ENCODE measurements at places on chromosomes 13 and 19.

GRCh38 chr19:15124572-15125231 lies 17.5 kb downstream of the SYDE1 start:
- peak; percentile 76 for DNase-seq

DNA sequence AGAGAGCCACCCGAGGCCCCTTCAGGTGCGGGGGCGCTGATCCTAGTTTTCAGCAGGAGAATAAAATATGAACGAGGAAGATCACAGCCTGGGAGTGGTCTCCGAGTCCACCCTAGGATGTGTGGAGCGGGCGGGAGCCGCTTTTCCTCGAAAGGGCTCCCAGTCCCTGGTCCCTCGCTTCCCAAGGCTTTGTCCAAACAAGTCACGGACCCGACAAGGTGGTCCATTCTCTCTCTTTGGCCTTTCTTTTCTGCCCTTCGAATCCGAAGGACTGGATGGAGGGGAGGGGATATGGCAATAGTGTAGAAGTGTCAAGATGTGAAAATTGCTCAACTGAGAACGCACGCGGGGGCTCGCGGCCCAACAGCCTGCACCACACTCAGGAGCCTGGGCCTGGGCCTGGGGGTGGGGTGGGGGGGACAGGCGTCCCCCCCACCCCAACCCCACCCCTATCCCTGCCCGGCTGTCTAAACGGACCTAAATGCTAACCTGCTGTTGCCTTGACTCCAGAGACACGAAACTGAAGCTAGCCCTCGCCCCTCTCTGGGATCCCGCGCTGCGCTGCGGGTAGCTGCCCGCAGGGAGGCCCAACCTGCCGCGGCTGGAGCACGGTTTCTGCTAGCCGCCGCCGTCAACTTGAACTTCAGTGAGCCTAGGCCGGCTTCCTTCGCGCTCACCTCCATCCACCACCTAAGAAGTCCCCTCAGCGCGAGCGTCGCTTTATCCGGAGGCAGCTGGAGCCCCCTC lies 7.1 kb downstream of the ZIC2 start:
- DNase-seq = no peak

DNA sequence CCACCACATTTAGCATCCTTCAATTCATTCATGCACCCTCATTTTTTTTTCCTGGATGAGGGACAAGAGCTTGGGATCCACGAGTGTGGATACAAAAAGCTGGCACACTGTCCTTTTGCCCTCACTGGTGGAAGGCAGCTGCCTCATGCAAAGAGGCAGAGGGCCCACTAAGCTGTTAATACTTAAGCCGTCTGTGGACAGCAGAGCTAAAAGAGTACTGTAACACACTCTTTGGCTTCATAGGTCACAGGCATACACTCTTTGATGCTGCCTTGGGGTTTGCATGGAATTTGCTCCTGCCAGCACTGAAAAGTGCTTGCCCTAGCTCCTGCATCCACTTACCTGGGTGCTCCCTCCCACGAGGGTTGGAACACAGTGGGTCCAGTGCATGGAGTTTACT lies 978.4 kb upstream of the SPRY2 start:
- DNase-seq = no peak

DNA sequence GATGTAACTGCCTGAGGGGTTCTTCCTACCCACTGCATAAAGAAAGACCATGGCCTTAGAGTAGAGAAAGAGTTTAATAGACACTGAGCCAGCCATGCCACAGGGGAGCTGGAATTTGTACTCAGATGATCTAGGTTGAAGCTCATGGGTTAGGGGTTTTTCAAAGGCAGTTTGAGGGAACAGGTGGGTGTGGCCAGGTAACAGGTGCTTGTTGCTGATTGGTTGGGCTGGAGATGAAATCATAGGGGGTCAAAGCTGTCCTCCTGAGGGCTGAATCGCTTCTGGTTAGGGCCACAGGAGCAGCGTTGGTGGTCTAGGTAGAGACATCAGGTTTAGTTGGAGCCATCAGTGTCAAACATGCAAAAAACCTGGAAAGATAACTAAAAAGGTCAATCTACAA lies 59.2 kb upstream of the CSNK1A1L start:
- no peak for DNase-seq

DNA sequence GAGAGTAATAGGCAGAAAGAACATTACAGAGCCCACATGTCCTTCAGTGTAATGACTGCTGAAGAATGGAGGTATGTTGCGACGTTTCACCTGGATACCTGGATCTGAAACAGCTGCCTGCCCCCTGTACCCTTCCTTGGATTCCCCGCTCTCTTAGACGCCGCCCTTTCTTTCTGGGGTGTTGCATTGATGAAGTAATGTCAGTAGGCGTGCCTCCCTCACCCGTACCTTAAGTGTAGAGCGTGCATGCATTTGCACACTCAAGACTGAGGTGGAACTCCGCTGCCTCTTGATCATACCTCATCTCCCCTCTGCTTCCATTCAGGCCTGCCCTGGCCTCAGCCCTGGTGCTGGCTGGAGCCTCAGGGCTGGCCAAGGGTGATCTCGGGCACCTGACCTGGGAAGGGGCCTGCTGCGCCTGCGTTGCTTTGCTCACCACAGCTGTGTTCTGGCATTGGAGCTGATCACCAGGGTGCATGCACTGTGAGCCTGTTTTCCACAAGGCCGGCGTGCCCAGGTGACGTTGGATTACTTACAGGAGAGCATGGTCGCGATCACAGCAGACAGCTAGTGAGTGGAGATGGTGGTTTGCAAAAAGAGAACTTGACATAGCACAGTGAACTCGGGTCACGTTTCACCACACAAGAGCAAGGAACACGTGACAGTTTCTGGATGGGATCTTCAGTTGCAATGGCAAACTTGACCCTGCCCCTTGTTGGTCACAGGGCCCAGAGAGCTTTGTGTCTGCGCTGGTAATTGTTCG lies 99.0 kb downstream of the ARHGEF7 start:
- DNase-seq = no peak

DNA sequence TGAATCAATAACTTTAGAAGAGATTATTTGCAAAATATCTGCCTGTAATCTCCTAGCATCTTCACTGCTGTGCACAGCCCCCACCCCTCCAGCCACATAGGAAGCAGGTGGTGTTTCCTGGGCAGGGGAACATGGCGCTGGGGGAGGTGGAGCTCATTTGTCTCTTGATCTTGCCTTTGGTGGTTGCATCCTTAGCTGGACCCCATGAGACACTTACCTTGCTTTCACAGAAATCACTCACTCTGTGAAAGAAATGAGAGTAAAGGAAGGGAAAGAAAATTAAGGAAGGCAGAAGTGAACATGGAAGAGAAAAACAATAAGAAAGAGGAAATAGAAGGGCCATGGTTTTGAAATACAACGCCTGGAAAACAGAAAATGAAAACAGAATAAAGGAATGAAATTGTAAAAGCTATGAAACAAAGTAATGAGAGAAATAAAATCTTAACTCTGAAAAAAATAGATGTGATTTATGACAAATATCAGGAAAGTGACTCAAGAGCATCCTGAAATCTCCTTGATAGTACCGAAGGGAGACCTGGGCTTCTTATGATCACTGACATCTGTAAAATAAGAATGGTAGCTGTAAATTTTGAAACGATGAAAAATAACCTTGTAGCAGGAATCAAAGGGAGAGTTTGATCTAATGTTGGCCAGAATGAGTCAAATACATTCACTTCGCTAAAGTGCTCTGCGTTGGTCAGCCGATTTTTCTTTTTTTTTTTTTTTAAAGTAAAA lies 17.2 kb upstream of the RNASEH2B start:
- DNase-seq = peak; percentile 40
